AG20443 (cell line): ENCODE measurements at places on chromosomes 6 and 20.

DNA sequence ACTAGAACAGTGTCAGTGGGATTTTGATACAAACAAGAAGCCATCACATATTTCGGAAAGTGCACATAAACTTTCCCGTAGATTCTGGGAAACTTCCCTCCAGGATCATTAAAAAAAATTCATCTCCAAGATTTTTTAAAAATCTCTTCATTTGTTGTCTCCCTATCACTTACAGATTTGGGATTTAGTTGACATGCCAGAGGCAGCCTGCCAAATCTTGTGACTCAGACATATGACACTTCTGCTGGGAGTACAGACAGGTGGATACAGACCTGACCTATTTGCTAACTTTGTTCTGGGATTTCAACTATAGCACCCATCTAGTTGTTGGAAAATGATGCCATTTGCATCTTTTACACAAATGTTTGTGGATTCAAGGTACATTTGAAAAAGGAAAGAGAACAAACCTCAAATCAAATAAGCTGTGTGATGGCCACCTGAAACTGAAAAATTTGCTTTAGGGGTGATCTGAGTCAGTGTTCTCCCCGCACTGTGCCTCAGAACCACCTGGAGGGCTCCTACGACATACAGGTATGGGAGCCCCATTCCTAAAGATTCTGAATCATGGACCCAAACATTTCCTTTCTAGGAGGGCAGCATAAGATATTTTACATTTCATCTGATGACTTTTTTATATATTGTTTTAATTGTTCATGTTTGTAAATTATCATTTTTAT, 21.9 kb upstream of the CD2AP start:
- no peak for DNase-seq

DNA sequence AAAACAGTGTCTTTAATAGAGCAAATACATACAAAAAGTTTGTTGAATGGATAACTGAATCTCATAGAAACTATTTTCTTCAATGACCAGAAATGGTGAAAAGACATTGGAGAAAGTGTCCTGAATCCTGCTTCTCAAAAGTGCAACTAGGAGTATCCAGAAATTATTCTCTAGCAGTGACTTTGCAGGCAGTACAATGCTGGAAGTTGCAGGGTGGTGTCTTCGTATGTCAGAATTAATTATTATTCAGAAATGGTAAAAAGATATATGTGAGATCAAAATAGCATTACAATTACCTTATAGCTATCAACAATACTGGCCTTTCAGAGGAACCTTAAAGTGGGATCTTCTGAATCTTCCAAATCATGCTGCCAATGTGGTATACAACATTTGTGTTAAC, 10.0 kb downstream of the FRK start:
- DNase-seq, result no peak

DNA sequence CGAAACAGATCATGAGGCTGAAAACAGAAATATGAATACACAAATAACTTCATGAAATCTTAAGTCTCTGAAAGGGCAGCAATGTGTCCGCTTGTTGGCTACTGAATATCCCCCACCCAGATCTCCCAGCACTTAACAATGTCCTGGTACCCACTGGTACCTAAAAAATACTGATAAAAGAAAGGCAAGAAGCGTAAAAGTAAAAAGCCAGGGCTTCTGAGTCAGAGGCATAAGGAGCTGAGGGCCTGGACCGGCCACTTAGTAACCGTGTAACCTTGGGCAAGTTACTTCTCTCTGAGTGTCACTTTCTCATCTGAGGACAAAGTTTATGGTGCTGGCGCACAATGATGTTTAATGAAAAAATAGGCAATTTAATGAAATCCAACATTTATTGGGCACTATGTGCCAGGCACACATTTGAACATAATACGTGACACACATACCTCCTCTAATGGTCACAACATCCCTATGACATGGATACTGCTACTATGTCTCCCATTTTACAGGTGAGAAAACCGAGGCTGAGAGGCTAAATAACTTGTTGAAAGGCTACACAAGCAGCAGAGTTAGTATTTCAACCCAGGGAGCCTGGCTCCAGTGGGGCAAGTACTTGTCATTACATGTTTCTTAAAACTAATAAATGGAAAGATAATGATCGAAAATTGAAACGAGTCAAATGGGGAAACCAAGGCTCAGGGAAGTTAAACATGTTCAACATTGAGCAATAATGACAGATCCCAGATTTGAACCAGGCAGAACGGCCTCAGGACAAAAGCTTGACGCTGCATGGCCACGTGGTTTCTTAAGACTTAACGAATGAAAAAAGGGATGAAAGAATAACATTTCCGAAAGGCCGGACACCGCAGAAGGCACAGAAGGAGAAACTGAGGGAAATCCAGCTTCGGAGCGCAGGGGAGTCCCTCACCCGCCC, 828 bp downstream of the TP53RK start:
- DNase-seq, result no peak

GRCh38 chr6:127219869-127220268, 46.8 kb upstream of the RNF146 start:
- DNase-seq, result no peak

DNA sequence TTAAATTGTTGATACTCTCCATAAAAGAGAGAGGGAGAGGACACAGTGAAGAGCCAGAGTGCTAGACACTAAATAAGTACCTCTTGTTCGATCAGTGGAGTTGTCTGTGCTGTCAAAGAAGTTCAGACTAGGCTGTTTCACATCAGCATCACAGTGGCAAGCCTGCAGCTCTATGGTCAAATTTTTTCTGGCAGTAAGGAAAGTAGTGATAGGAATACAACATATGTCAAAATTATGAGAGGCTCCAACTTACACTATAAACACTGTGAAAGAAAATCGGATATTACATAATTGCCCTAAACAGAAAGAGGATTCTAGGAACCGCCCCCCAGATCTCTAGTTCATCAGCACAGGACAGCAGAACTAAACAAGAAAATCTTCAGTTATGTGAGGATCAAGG, 23.1 kb downstream of the DNAH8 start:
- DNase-seq, result no peak

- peak; percentile 63 for DNase-seq
These were observed 96.8 kb downstream of the ANKRD60 start for GRCh38 chr20:58131551-58132142.

- no peak for DNase-seq
These were observed 214.3 kb upstream of the MARCKS start for GRCh38 chr6:113642714-113643406.

DNA sequence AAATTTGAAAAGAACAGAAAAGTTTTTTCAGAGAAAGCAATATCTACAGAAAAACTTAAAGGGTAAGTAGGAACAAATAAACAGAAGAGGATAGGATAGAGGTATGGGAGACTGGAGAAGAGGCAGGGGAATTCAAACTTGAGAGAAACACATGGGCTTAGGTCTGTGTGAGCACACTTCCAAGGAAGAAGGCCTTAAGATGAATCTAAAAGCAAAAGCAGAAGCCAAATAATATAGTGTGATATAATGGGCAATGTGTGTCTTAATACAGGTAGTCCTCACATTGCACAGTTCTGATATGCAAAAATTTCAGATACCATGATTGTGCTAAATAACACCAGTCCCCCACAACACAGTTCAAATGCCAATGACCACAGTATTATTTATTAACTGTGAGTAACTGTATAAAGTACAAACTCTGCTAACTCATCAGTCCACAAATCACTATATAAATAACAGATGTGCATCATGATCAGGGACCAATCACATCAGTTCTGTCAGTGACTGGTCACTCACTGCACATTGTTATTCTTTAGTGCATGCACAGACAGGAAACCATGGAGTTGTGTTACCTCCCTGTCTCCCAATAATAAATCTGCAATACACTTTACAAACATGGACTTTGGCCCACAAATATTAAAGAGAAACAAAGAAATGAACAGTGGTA, 18.6 kb downstream of the SNX14 start:
- DNase-seq, result peak; percentile 24

- DNase-seq, result no peak
These were observed 19.2 kb upstream of the LMBRD1 start for GRCh38 chr6:69816026-69816425.

GRCh38 chr6:3294396-3294795, 35.6 kb downstream of the PSMG4 start:
- DNase-seq, result no peak

DNA sequence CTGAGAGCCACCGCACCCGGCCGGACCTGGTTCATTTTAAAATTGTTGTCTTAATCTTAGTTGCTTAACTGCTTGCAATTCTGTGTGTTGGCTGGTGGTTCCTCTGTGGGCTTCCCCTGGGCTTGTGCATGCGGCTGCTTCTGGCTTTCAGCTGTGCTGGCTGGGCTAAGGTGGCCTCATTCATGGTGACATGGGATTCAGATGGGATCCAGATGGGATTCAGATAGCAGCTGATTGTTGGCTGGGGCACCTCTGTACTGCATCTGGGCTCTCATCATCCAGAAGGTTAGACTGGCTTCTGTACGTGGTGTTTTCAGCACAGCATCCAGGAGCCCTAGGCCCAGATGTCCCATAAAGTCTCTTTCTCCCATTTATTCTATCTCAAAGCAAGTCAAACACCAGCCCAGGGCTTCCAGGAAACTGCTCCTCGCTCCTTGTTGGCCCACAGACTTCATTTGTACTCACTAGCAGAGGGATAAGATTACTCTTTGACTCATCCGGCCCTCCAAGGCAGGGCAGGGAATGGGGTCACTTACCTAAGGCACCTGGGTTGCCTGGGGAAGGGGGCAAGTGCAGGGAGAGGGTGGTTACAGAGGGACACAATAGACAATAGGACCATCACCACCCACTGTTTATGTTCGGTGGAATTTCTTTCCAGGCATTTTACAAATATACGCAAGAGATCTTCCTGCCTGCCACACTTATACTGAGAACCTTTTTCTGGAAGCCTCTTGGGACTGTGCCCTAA, 10.2 kb upstream of the PEDS1 start:
- peak; percentile 54 for DNase-seq

GRCh38 chr6:26105109-26105730, 18.0 kb downstream of the HFE start:
- no peak for DNase-seq

GRCh38 chr20:21151791-21152190, 25.9 kb downstream of the KIZ start:
- DNase-seq, result no peak

GRCh38 chr6:155186052-155186658, 77.7 kb upstream of the CLDN20 start:
- no peak for DNase-seq

- DNase-seq, result no peak
These were observed 55.7 kb upstream of the PREP start for GRCh38 chr6:105458551-105458950.

DNA sequence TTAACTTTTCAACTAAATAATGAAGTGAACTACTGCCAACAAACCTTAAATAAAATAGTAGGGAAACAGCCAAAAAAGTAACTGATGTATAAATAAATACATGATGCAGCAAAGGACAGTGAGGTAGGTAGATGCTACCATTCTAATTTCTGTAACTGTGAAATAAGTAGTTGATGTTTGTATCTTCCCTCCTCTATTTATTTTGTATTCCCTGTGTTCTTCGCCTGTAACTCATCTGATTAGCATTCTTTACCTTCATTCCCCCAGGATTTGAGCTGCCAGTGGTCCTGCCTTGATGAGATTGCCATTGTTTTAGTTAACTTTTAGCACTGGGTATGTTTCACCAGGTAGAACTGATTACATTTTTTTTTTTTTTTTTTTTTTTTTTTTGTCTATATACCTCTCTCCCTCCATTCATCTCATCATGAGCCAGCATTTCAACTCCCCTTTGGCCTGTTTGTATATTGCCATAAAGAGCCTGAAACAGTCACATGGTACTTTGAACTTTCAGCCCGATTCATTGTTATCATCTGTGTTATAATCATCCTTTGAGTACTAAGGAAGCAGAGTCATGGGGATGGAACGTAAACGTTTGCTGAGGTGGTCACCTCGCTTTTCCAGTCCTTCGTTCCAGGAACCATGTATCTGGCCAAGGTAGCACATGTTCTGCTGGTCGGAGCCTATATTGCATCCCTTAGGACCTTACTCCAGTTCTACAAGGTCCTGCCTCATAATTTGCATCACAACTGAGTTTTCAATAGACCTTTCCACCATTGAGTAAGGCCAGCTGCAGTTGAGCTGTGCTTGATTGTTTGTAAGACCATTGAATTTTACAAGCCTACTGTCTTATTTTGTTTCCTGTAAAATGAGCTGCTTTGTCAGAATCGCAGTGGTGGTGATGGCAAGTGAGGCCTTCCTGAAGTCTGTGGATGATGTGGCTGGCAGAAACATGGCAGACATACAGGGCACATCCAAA, 107.6 kb downstream of the JAG1 start:
- no peak for DNase-seq

GRCh38 chr6:1592852-1593251, 16.9 kb upstream of the FOXC1 start:
- DNase-seq, result no peak

- no peak for DNase-seq
These were observed 44.4 kb upstream of the ENPP5 start for GRCh38 chr6:46215213-46215612.

DNA sequence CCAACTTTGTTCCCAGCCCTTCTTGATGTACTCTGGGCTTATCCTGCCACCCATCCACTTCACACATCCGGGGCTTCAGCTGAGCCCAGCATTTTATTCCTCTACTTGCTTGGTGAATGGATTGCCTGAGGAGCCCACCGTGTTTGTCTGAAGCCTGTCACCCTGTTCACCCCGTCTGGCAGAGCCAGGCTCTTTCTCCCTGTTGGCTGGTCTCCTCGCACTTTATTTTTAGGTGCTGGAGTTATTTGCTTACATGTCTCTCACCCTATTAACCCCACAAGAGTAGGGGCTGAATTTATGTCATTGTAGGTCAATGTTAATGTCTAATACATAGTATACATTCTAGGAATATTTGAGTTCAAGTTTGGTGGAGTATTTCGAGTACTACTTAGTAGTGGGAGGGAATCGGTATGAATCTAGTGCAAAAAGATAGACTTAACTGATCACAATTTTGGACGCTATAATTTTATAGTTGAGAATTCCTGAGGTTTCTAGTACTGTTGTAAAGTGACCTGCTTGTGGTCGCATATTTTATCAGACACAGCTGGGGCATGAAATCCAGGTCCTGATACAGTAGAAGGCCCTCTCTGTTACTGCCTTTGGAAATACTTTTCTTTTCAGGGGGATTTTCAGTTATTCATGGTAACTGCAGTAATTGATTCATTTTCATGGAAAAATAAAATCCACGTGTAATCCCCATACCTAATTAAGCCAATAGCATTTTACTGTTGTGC, 10.8 kb downstream of the JARID2 start:
- no peak for DNase-seq

DNA sequence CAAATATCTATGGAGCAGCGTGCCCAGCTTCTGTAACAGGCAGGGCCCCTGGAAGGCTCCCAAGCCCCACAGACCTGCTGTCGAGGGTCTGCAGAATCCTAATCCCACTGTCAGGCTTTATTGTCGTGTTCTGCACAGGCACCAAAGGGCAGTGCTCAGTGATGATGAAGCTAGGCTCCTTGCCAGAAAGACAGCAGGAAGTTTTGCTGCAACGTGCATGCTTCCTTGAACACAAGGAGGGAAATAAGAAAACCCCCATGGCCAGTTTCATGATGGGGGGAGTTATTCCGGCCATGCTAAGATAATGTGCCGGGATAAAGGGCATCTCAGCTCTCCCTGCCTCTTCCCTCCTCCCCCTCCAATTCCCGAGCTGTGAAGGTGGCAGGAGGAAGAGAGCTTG, 109.4 kb upstream of the KCNG1 start:
- DNase-seq, result peak; percentile 27
